ENCODE measurements at places on chromosomes 13 and 19. TPM values are rescaled to one million over a fixed set of nuclear protein-coding genes. Genes with fewer than 3 reads are reported as not detected.

GRCh38 chr19:42436006-42436405, 6.7 kb downstream of the CXCL17 start:
- DNase-seq: no peak
- H3K27me3 ChIP-seq: no peaks in the 10 kb centered on the region
- H3K4me1 ChIP-seq: peaks cover 12% of the 10 kb centered on the region

GRCh38 chr19:56167064-56167578, 8.7 kb upstream of the GALP start:
- no peak overlapping the region for H3K4me3 ChIP-seq
- H3K27ac ChIP-seq: no peak overlapping the region
- no peaks in the 10 kb centered on the region for H3K36me3 ChIP-seq
- no peak for DNase-seq
- peaks cover 4% of the 10 kb centered on the region for H3K4me1 ChIP-seq
- peaks cover 21% of the 10 kb centered on the region for H3K27me3 ChIP-seq

GRCh38 chr19:35207391-35207871, 21.1 kb downstream of the FAM187B start:
- no peaks in the 10 kb centered on the region for H3K36me3 ChIP-seq
- DNase-seq: no peak
- H3K4me1 ChIP-seq: peaks cover 48% of the 10 kb centered on the region
- peak overlapping the region; percentile 91 for H3K27ac ChIP-seq
- H3K27me3 ChIP-seq: no peaks in the 10 kb centered on the region

GRCh38 chr19:2888731-2889224, 11.9 kb upstream of the ZNF57 start:
- peak; percentile 55 for DNase-seq
- H3K27me3 ChIP-seq: no peaks in the 10 kb centered on the region
- no peaks in the 10 kb centered on the region for H3K36me3 ChIP-seq
- peak overlapping the region; percentile 41 for H3K27ac ChIP-seq

Gene FBXL12
- total RNA-seq: 31.8 TPM

DNA sequence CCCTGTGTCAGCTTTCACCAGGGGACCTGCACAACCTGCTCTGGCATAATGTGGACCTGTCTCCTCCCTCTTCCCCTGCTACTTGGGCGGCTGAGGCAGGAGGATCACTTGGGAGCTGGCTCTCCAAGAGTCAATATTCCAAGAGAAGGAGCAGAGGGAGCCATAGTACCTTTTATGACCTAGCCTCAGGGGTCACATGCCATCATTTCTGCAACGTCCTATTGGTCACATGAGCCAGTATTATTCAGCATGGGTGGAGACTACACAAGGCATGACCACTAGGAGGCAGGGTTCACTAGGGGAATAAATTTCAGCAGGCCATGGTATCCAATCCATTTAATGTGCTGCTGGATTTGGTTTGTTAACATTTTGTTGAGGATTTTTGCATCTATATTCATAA, 12.0 kb upstream of the SHFL start:
- peaks cover 6% of the 10 kb centered on the region for H3K27me3 ChIP-seq
- no peak overlapping the region for H3K27ac ChIP-seq
- peak; percentile 16 for DNase-seq
- H3K4me3 ChIP-seq: no peak overlapping the region

DNA sequence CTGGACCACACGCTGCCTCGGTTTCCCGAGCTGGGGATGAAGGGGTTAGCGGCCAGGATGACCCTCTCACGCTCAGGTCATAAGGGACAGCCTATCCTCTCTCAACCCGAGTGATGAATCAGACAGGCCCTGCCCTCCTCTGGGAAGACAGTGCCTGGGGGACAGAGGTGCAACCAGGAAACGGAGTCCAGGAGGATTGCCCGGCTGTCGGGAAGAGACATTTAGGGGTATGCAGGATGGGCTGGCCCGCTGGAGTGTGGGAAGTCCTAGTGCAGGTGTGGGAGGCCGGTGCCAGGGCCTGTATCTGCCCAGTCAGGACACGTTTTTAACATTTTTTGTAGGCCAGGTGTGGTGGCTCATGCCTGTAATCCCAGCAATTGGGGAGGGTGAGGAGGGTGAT, 8.3 kb downstream of the LSM7 start:
- H3K36me3 ChIP-seq: peaks cover 24% of the 10 kb centered on the region
- peaks cover 3% of the 10 kb centered on the region for H3K27me3 ChIP-seq
- no peak for DNase-seq
- H3K4me1 ChIP-seq: no peaks in the 10 kb centered on the region

Gene ZNF724
- total RNA-seq: 3.3 TPM

Gene ATXN8OS
- not detected for total RNA-seq

- H3K27ac ChIP-seq: no peak overlapping the region
- no peak overlapping the region for H3K4me3 ChIP-seq
- no peaks in the 10 kb centered on the region for H3K4me1 ChIP-seq
- no peaks in the 10 kb centered on the region for H3K27me3 ChIP-seq
- DNase-seq: no peak
Observed at GRCh38 chr13:35527451-35527850, 51.0 kb upstream of the MAB21L1 start.

Gene TUBB4A
- 4.7 TPM for total RNA-seq

Gene ZIC2
- total RNA-seq: 0.10 TPM

Gene GRK1
- total RNA-seq: not detected

GRCh38 chr19:10543420-10544241, at the start of gene ATG4D:
ATG4D (plus strand) TSS chr19:10543904; CDS start chr19:10544091, 187 bp downstream.
- peak within 1 kb of the TSS; percentile 58 for H3K27ac ChIP-seq
- H3K4me1 ChIP-seq: peaks cover 4% of the 10 kb centered on the region
- DNase-seq: peak; percentile 75
- H3K4me3 ChIP-seq: peak within 1 kb of the TSS; percentile 91
- peaks cover 20% of the 10 kb centered on the region for H3K27me3 ChIP-seq

DNA sequence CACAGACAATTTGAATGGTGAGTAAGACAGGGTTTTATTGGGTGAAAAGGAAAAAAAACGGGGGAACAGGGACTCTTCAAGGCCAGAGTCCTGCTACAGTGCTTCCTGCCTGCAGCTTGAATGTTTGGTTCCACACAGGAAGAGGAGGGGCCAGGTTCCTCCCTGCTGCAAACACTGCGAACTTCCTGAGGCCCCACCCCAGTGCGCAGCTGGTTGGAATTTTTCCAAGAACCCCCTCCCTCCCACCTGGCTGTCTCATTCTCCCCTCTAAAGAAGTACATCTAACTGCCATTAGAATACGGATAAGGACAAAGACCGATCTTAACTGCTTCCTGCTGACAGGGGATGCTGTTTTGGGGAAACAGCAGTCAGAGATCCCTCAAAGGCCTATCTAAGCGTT, 184.9 kb downstream of the GGACT start:
- no peaks in the 10 kb centered on the region for H3K27me3 ChIP-seq
- no peaks in the 10 kb centered on the region for H3K36me3 ChIP-seq
- no peak overlapping the region for H3K4me3 ChIP-seq
- no peak for DNase-seq
- no peaks in the 10 kb centered on the region for H3K4me1 ChIP-seq

- peaks cover 91% of the 10 kb centered on the region for H3K27me3 ChIP-seq
- no peak overlapping the region for H3K27ac ChIP-seq
- peaks cover 2% of the 10 kb centered on the region for H3K4me1 ChIP-seq
- H3K4me3 ChIP-seq: no peak overlapping the region
- no peaks in the 10 kb centered on the region for H3K36me3 ChIP-seq
Observed at GRCh38 chr19:55172741-55173140, 6.3 kb upstream of the DNAAF3 start.

GRCh38 chr13:112652512-112653070, 37.2 kb upstream of the ATP11A start:
- no peak for DNase-seq
- H3K4me1 ChIP-seq: no peaks in the 10 kb centered on the region
- H3K36me3 ChIP-seq: no peaks in the 10 kb centered on the region
- no peaks in the 10 kb centered on the region for H3K27me3 ChIP-seq
- H3K4me3 ChIP-seq: no peak overlapping the region

DNA sequence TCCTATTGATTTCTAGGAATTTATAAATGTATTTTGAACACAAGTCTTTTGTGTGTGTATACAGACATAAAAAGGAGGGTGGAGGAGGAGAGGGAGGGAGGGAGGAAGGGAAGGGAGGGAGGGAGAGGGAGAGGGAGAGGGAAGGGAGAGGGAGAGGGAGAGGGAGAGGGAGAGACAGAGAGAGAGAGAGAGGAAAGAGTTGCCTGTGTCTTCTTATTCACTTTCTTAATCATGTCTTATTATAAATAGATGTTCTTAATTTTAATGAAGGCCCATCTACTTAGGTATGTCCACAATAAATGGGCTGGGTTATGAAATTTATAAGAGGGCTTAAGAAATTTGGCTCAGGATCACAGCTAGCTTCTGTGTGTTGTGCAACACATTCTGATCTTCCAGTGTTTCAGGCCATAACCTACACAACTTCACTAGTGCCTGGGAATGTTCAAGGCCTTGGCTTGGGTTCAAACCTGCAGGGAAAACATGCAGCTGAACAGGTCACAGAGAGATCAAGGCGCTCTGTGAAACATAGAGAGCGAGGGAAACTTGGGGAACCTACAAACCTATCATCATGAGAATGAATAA, 39.3 kb downstream of the ZNF45 start:
- H3K36me3 ChIP-seq: no peaks in the 10 kb centered on the region
- no peak overlapping the region for H3K4me3 ChIP-seq
- no peak overlapping the region for H3K27ac ChIP-seq
- DNase-seq: no peak
- H3K27me3 ChIP-seq: no peaks in the 10 kb centered on the region

DNA sequence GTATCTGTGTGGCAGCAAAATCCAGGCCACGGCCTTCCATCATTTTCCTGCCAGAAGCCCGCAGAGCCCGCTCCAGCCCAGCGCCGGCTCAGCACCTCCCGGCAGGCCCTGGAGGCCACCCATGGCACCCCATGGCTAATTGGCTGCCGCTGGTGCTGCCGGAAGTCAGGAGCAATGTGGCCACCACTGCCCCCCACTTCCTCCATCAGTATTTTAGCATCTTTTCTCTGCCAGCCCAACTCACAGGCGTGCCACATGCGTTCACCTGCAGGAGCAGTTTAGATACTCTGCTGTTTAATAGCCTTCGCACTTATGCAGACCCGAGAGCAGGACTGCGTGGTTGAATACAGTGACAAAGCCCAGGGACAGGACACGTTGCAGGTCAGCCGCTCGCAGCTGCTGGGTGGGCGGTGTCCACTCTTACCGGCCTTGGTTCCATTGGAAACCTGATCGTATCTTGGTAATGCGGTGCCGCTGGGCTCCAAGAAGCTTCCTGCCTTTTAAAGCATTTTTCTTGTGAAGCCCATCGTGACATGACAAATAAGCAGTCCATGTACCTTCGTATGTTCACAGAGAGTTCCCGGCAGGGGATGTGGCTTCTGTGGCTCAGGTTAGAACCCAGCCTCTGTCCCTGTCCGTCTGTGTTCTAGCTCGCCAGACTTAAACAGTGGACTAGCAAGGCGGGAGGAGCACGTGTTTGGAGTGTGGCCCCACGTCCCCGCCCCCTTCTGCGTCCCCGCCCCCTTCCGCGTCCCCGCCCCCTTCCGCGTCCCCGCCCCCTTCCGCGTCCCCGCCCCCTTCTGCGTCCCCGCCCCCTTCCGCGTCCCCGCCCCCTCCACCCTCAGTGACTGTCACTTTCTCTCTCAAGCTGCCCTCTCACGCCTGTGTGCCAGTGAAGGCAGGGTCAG, 162.0 kb upstream of the SOX1 start:
- H3K4me1 ChIP-seq: no peaks in the 10 kb centered on the region
- no peak overlapping the region for H3K4me3 ChIP-seq
- H3K27me3 ChIP-seq: no peaks in the 10 kb centered on the region
- H3K27ac ChIP-seq: no peak overlapping the region
- DNase-seq: no peak

GRCh38 chr13:19967621-19968020, 9.1 kb downstream of the ZMYM2 start:
- no peak overlapping the region for H3K27ac ChIP-seq
- no peak overlapping the region for H3K4me3 ChIP-seq
- DNase-seq: no peak
- H3K27me3 ChIP-seq: no peaks in the 10 kb centered on the region
- peaks cover 10% of the 10 kb centered on the region for H3K4me1 ChIP-seq

DNA sequence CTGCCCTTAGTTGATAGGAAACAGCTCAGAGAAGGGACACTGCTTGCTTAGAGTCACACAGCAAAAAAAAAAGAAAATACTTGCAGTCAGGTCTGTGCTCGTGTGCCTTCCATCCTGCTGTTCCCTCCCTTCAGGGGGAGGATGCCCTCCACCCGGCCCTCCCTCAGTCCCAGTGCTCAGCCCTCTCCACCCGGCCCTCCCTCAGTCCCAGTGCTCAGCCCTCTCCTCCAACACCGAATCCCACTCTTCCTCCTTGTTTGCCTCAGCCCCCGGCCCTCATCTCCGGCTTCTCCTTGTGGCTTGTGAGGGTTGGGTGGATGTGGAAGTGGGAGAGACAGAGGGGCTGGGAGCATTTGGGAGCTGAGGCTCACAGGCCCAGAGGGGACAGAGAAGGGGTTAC, 5.8 kb downstream of the TFPT start:
- no peaks in the 10 kb centered on the region for H3K27me3 ChIP-seq
- H3K36me3 ChIP-seq: peaks cover 43% of the 10 kb centered on the region

GRCh38 chr13:93004919-93005318, 221.7 kb upstream of the GPC6 start:
- H3K4me1 ChIP-seq: no peaks in the 10 kb centered on the region
- no peak overlapping the region for H3K4me3 ChIP-seq
- no peaks in the 10 kb centered on the region for H3K36me3 ChIP-seq
- no peak overlapping the region for H3K27ac ChIP-seq
- H3K27me3 ChIP-seq: no peaks in the 10 kb centered on the region

Gene KIR2DL1
- 0.28 TPM for total RNA-seq

DNA sequence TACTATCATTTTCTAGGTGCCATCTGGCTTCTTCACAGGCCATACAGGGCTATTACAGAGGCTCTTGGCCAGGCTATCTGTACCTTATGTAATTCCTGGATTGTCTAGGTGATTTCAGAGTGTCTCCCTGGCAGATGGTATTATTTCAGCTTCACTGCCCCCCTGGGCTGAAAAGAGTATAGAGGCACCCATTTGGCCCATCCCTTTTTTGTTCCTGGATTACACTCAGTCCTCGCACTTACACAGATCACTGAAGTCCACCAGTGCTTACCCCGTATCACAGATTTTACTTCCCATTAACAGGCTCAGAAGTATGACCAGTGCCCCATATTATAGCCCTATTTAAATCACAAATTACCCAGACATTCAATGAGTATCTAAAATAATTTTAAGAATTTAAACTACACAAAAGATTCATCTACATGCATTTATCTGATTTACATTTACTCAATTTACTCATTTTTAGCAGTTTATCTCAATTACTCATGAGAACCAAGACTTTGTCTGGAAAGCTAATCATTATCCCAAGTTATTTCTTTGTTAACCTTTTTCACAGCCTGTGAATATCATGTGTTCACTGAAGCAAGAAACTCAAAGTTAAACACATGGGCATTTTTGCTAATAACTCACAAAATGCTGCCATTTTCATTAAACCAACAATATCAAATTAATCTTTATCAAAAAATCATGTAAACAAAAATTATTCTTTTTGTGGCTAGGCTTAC, 121.0 kb downstream of the PCDH20 start:
- no peaks in the 10 kb centered on the region for H3K4me1 ChIP-seq
- DNase-seq: no peak
- no peak overlapping the region for H3K4me3 ChIP-seq
- no peaks in the 10 kb centered on the region for H3K27me3 ChIP-seq
- H3K27ac ChIP-seq: no peak overlapping the region
- no peaks in the 10 kb centered on the region for H3K36me3 ChIP-seq

Measured in T-cell (primary cell).